ENCODE measurements at places on chromosomes 16 and 17.

GRCh38 chr17:48549914-48550501, 5.1 kb upstream of the HOXB2 start:
- DNase-seq: no peak

GRCh38 chr17:2611627-2612026, 18.2 kb downstream of the PAFAH1B1 start:
- DNase-seq: no peak

GRCh38 chr16:66064801-66065530, 301.5 kb upstream of the CDH5 start:
- DNase-seq: no peak

DNA sequence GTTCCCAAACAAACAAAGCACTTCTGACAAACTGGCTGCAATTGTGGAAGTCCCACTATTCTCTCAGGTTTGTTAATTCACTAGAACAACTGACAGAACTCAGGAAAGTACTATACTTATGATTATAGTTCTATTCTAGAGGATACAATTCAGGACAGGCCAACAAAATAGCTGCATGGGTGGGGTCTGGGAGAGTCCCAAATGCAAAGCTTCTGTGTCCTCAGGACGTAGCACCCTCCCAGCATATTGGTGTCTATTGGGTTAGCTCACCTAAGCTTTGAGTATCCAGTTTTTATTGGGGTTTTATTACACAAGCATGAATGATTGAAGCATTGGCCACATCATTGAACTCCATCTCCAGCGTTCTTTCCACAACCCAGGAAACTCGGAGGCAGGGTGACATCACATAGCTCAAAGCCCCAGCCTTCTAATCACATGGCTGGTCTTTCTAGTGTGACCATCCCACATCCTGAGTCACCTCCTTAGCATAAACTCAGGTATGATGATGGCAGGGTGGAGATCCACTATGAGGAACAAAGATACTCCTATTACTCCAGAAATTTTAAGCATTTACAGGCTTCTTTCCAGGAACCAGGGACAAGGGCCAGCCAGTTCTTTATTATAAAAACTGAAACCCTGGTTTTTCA, 43.9 kb upstream of the CCNF start:
- no peak for DNase-seq

DNA sequence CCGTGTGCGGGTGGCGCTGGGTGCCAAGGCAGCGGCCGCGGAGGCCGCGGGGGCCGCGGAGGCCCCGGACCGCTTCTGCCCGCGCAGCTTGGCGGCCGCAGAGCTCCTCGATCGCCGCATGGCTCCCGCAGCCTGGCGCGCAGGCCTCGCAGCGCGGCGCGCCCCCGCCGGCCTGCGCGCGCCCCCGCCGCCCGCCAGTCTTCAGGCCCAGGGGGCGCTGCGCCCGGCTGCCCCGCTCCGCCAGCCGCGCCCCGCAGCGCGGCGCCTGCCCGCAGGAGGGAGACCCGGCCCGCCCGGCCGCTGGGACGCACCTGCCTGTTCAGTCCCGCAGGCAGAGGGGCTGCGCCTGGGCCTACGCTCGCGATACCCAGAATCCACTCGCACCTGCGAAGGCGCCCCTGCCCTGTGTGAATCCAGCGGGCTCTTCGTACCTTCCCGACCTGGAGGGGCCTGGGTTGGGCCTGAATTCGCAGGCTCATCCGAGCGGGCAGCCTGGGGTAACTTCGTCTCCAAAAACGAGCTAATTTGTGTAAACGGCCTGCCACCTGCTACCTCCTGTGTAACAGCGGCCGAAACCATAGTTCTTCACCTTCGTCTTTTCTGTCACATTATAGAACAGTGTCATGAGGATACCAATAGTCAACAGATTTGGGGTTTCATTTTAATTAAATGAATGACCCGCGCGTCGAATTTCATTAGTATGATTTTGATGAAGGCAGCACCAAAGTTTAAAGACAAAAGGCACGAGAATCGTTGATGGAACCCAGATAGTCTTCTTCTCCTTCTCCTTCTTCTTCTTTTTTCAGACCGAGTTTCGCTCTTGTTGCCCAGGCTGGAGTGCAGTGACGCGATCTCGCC, at the start of gene CENPV:
Gene CENPV (minus strand): TSS at position 153 of the 858 bp plus-strand sequence. CDS start 33 bp downstream, at position 120.
- no peak for DNase-seq

GRCh38 chr17:65035704-65036103, 20.8 kb downstream of the GNA13 start:
- DNase-seq: no peak

- DNase-seq: no peak
Observed at GRCh38 chr16:74094514-74094913, 202.1 kb upstream of the PSMD7 start.

DNA sequence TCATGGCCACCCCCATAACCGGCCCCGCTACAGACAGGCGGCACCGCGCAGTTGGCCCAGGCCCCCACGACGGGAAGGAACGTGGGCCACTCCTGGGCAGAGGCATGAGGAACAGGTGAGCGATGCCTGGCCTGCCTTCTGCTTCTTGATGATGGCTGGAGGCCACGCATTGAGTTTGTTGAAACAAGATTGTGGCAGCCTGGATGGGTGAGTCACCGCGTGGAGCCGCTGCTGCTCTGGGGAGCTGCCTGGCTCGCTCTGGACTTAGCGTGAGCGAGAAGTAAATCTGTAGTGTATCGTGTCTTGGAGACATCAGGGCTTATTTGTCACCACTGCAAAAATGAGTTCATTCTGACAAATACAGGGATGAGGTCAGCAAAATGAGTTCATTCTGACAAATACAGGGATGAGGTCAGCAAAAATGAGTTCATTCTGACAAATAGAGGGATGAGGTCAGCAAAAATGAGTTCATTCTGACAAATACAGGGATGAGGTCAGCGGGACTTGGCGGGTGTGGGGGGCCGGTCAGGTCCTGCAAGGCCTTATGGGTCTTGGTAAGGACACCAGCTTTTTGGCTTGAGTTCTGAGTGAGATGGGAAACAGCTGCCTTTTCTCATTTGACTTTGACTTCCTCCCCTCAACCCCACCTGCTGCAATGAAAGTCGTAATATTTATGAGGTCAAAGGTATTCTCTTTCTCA, 93.0 kb downstream of the SEC14L1 start:
- no peak for DNase-seq

- DNase-seq: no peak
Observed at GRCh38 chr17:30401097-30401496, 22.4 kb downstream of the CPD start.

DNA sequence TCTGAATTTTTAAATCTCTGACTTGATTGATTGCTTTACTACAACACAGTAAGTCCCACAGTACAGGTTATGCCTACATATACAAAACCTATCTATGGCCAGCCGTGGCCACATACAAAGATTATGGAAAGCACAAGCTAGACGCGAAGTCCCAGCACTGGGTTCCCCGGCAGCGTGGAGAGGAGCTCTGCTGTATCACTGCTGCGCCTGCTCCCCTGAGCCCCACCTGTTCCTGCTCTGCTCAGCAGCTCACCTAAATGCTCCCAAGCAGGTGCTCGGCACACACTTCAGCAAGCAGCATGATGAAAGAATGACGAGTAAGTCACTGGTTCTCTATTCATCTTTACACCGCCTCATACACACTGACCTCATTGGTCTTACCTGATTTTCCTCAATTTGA, 20.6 kb downstream of the ZDHHC7 start:
- DNase-seq: no peak

DNA sequence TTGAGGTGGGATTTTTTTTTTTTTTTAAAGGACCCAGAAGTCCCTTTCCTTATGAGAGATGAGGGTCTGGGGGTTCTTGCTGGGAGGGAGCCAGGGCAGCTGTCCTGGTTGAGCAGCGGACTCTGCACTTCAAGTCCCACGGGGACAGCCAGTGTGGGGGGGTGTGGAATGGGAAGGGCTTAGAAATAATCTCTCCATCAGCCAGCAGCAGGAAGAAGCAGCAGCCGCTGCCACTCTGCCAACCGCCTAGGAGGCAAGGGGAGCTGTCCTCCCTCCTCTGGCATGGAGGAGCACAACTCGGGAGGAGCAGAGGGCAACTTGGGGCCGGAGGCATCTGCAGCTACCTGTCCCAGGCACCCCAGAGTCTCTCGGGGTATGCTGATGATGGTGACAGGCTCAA, at the start of gene KCNG4:
Gene KCNG4 (minus strand): TSS at position 104 of the 400 bp plus-strand sequence. CDS start 2,527 bp downstream, outside the sequence.
- DNase-seq: no peak

DNA sequence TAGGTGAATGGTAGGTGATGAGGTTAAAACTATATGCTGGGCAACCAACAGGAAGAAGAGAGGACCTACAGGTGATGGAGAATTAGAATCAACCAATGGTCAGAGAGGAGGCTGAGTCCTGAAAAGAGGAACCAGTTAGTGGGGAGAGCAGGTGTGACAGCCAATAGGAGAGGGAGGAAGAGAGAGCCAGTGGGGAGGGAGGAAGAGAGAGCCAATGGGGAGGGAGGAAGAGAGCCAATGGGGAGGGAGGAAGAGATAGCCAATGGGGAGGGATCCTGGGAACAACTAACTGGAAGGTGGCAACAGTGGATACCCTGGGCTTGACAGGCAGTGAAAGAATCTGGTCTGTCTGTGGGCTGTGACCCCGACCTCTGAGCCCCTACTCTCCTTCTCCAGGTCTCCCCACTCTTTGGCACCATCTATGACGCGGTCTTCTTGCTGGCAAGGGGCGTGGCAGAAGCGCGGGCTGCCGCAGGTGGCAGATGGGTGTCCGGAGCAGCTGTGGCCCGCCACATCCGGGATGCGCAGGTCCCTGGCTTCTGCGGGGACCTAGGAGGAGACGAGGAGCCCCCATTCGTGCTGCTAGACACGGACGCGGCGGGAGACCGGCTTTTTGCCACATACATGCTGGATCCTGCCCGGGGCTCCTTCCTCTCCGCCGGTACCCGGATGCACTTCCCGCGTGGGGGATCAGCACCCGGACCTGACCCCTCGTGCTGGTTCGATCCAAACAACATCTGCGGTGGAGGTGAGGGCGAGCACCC, 3.7 kb downstream of the GUCY2D start:
- DNase-seq: no peak

DNA sequence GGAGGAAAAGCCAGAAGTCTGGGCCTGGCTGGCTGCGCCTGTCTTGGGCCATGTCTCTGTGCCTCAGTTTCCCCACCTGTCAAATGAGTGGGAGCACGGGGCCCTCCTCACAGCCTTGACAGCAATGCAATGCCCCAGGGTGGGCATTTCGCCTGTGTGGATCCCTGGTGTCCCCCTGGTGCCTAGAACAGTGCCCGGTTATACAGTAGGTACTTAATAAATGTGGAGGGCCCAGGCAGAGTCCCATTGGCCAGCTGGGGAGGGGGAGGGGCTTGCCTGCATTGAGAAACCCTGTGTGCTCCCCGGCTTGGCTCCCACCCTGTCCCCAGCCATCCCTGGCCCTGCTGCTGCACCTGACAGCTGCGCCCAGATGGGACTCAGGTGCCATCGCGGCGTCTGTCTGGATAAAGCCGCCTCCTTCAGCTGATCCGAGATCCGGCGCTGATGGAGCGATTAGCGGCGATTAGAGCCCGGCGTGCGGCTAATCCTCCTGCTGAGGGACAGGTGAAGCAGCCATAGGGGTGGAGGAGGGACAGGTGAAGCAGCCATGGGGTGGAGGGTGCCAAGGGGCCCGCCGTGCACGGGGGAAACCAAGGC, 12.4 kb downstream of the ZFPM1 start:
- no peak for DNase-seq

DNA sequence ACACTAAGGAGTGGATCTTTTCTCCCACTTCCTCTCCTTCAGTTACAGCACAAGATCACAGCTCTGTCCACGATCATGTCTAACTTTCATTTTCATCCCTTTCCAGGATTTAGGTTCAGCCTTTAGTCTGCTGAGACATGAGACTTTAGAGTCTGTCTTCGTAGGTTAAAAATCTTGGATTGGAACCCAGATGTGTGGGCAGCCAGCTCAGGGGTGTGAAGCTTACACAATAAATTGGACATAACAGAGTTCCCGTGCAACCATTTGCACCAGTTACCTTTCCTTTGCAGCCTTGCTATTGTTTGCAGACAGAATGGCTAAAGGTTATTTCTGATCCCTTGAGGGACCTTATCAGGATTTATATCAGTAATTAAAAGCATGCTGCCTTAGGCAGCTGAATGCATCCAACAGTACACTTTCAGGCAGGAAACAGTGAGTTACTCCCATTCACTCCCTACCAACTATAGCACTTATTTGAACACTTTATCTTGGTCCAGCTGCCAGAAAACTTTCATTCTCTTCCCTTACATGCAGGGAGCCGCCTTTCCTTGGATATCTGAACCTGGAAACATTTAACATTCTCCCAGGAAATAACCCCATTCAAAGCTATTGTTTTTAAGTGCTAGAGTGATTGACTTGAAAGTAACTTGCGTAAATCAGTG, 87.3 kb downstream of the TMEM100 start:
- no peak for DNase-seq

DNA sequence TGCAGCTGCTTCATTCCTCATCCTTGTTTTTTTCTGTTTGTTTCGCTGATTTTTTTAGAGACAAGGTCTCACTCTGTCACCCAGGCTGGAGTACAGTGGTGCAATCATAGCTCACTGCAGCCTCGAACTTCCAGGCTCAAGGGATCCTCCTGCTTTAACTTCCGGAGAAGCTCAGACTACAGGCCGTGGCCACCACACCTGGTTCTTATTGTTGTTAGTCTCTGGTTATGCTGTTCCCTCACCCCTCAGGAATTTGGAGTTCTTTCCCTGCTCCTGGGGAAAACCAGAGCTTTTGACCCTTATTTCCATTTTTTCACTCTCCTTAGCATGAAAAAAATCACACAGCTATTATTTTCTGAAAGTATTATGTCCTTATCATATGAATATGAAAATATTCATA, 1.8 kb downstream of the ODF4 start:
- no peak for DNase-seq

DNA sequence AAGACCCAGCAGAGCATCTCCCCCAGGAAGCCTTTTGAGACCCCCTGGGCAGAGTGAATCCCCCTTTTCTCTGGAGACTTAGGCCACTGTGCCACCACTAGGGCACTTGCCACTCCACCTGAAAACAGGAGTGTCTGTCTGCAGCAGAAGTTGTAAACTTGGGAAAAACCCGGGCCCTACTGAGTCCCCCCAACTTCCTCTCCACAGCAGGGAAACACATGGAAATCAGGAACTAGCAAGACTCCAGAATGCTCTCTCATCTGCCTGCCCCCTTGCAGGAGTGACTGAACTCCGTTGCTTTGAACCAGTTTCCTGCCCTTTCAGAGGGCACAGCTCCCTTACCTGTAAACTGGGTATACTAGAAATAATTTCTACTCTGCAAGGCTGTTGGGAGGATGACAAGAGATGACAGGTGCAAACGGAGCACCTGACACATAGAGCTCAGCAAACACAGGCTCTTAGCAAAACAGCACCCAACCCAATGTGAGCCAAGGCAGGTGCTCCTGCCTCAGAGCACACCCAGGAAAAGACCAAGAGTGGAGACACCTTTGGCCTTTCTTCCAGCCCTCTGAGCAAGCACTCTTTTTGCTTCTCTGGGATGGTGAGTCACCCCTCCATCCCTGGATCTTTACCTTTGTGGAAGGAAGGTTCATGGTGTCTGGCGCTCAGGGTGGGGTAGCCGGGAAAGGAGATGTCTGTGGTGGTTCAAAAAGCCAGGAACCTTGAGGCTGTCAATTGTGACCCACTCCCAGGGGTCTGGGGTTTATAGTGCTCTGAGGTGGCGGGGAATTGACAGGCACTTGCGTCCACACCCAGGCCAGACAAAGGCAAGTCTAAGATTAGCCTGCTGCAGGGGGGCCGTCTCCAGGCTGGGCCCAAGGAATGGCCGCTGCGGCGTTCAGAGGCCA, at the start of gene HCRT:
Gene HCRT (minus strand): TSS at position 740 of the 908 bp plus-strand sequence. CDS start 87 bp downstream, at position 653.
- DNase-seq: no peak

GRCh38 chr17:45046537-45047125, 4.8 kb downstream of the DCAKD start:
- peak; percentile 41 for DNase-seq
